ENCODE measurements at places on chromosomes 13 and 19.
A peak's percentile ranks its signal among the peaks of the same experiment; 100 is the strongest.

DNA sequence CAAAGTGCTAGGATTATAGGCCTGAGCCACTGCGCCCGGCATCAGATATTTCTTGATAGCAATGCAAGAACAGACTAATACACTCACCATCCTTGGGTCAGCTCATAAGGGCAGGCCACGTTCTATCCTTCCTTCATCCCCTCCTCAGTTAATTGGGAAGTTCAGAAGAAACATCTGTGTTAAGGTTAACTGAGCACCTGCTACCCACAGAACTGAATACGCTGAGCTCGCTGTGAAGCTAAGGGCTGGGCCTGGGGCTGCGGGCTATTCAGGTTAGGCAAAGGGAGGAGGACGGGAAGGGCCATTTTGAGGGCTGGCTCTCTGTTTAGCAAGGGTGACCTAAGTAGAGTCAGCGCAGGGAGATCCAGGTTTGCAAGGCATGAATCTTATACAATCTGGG, 43.0 kb upstream of the UQCRFS1 start:
- DNase-seq: no peak

- DNase-seq: no peak
Measured at GRCh38 chr13:51645154-51645650, 60.9 kb downstream of the WDFY2 start.

- DNase-seq: no peak
Measured at GRCh38 chr13:29575098-29575497, 20.4 kb downstream of the SLC7A1 start.

- DNase-seq: no peak
Measured at GRCh38 chr13:78022164-78022877, 103.7 kb upstream of the EDNRB start.

DNA sequence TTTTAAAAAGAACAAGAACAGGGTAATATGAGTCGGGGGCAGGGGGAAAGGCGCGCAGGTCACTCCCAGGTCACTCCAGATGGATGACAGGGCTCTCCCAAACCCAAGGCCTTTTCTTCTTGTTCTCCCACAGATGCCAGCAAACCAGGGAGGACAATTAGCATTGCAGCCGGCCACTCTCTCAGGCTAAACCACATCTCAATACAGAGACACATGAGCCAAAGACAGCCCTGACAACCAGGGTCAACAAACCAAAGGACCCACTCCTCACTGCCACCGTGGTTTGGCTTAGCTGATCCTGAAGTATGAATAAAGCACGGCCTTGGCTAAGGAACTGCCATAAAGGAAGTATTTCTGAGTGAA, 47.3 kb downstream of the LATS2 start:
- no peak for DNase-seq

DNA sequence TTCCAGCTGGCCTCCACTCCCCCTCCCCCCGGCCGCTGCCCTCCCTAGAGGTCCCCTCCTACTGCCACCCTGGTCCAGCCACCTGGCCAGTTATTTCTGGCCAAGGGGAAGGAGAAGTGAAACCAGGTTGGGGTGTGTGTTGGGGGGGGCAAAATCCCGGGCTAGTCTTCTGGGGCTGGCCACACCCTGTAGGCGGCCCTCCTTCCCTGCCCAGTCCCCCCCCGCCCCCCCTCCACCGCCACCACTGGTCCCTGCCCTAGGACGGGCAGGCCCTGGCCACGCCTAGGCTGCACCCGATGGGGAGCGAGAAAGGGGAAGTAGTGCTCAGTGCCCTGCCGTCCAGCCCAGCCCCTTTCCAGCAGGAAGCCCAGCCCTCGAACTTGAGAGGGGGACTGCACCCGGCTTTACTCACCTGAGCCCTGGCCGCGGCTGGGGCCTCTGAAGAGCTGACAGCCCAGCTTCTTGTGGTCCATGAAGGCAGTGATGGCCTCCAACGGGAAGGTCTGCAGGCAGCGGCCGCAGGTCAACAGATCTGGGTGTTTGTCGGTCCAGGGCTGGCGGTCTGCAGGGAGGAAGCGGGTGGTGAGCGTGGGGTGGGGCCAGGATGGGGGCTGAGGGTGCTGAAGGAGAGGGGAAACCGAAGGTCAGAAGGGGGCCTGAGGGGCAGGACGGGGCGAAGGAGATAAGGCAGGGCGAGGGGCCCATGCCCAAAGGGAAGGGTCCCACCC, 813 bp downstream of the ZNF296 start:
- DNase-seq: peak; percentile 3

DNA sequence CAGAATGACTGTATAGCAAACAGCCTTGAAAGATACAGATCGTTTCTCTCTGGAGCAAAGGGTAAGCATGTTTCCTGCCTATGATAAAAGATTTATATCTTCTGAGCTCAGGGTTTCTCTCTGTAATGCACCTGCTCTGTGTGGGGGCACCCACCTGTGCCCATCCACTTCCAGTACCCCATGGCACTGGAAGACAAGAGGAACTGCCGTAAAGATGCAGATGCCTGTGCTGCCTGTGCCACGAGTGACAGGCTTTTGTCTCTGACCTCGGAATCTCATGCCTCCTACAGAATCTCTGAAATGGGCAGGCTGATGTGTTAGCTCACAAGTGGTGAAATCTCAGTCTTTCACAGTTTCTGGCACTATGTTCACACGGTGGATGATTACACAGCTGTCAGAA, 50.3 kb upstream of the ATP11A start:
- DNase-seq: no peak
